Stimulated activated CD8-positive, alpha-beta memory T cell treated with anti-CD3 and anti-CD28 coated beads, Interleukin-15, amount 100 ng/mL, for 24 hours (primary cell): ENCODE measurements at places on chromosomes 5 and 9.

GRCh38 chr9:112819635-112820496 lies 69.3 kb downstream of the SNX30 start:
- DNase-seq = no peak

DNA sequence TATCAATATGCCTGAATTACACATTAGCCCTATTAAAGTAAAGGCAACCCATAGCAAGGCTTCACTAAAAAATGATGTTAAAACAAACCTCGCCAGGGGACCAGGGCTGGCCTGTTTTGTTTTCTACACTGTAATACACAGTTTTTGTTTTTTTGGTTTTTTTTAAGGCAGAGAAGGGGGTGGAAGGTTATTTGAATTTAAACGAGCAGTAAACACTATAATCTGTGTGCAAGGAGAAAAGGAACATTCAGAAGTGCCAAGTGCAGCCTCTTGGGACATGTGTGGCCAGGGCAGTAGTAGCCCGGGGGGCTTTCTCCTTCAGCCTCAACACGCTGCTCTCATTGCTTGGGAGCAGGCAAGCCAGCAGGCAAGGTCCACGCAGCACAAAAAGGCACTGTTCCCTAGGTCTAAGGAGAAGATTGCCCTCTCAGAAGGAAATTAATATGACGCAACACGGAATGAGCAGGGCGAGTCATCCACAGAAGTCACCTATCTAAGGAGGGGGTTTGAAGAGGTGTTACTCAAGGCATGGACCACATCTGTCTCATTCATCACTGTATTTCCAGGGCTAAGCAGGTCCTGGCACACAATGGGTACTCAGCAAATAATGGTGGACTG lies 16.2 kb downstream of the SIL1 start:
- no peak for DNase-seq

- DNase-seq = no peak
Observed at GRCh38 chr9:35374910-35375309, 115.0 kb upstream of the RUSC2 start.

- no peak for DNase-seq
Observed at GRCh38 chr5:17847286-17847685, 213.0 kb downstream of the TAF11L14 start.

DNA sequence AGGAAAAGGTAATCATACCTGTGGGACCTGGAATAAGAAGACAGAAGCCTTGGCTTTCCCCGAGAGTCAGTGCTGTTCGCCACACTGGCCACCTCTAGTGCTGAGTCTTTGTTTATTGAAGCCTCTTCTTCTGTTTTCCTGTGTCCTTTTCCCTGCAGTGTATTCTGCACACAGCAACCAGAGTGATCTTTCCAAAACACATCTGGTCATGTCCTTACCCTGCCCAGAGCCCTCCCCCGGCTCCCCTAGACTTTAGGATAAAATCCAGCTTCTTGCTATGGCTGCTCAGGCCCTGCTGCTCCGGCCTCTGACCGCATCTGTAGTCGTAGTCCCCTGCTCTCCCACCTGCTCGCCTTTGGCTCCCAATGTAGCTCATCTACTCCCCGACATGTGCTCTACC lies 28.3 kb downstream of the GALNT10 start:
- DNase-seq = no peak
